ENCODE measurements at places on chromosomes 6 and 20.

DNA sequence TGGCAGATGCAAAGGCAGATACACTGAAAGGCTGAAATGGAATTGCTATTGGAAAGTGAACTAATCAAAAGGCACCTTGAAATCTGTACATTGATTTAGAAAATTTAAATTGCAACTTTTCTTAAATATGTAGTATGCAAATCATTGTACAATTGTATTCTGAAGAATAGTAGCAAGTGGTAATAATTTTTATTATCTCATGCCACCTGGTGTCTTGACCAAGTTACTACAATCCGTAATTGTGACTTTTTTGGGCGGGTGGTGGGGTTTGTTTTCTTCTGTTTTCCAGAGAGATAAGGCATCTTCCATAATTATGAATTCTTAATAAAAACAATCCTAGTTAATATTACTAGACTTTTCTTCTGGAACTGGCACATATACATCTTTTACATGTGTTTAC, 12.5 kb upstream of the BCKDHB start:
- DNase-seq = peak; percentile 24

DNA sequence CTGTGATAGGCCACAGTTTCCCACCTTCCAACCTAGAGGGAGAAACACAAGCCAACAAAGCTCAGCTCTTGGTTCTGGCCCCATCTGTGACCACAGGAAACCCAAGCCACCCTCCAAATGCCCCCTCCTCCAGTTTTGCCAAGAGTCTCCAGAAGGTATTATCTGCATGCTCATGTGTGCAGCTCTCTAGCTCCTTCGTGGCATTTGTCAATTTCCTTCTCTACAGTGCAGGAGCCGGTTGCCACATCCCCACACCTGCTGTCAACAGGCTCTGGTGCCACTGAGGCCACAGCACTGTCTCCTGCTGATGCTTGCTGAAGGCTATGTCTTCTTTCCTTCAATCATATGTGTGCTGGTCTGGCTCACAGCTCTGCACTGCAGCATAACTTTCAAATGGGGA, 177.2 kb downstream of the CLIC5 start:
- DNase-seq = no peak

DNA sequence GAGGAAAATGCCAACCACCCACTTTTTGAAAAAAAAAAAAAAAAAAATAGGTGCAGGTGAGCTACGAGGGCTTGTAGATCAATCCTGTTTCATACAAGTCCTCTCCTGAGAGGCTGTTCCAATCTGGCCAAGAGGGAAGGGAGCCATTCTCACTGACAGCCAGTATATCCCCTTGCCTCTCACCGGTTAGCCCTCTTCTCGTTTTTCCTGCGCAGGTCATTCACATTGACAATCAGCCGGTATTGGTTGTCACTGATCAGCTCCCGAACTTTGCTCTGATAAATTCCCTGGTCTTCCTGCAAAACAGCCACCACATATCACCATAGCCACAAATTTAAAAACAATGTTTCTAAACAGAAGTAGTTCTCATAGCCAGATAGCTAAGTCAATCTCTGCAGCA, 1.4 kb downstream of the MCM3 start:
- DNase-seq = no peak

GRCh38 chr20:16158090-16158975, 414.9 kb downstream of the KIF16B start:
- DNase-seq = no peak

GRCh38 chr20:51450221-51450712, 92.3 kb downstream of the NFATC2 start:
- no peak for DNase-seq
